ENCODE measurements at places on chromosomes 2 and 18.

DNA sequence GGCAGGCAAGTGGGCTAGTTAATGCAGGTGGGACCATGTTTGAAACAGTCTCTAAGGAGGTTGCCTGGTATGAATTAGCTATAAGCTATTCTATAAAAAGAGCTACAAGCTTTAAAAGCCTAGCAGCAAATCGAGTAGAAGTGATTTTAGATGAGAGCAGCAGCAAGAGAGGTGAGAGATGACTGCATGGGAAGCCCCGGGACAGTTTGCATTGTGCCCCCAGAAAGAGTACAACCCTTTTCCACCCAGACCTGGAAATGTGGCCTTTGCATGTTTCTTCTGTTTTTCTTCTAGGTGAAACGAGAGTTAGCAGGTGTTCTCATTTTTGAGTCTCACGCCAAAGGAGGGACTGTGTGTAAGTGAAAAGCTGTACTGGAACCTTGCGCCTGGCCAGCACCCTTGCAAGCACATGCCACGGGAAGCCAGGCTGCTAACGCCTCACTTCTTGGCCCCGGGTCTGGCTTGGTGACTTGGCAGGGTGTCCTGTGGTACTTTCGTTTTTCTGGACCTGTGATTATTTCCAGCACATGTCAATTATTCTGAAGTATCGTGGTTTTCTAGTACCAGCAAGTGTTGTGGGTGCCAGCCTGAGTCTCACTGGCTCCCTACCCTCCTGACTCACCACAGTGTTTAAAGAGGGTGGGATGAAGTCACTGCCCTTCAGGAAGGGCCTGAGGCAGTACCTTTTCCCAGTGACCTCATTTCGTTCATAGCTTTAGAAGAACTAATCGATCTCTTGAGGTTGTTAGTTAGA, 90.3 kb upstream of the MAP3K20 start:
- no peak for DNase-seq

- DNase-seq: no peak
Observed at GRCh38 chr2:237483018-237483731, 3.9 kb upstream of the MLPH start.

- no peak for DNase-seq
Observed at GRCh38 chr18:12442946-12443345, 35.2 kb downstream of the PRELID3A start.

DNA sequence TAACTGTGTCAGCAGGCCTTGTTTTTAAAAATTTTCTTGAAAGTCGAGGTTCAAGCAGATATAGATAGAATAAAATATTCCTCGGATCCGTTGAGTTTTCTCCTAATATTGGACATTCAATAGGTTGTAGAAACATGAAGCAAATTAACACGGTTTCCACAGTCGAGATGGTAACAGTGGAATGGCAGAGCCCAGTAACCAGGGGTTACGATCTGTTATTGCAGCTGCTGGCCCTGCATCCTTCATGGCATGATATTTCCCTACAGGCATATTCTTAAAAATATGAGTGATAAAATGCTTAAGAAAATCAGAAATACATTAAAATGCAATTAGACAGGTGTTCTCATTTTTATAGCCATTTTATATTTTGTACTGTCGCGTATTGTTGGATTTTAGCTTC, 117.6 kb downstream of the SNTG2 start:
- DNase-seq: no peak

- DNase-seq: no peak
Observed at GRCh38 chr2:49577041-49577440, 422.7 kb upstream of the FSHR start.
